Activated naive CD4-positive, alpha-beta T cell (primary cell): ENCODE measurements at places on chromosomes 13 and 19.

- no peak for DNase-seq
Measured at GRCh38 chr19:18292810-18293641, 11.6 kb upstream of the JUND start.

GRCh38 chr19:8663920-8664670 is 33.7 kb downstream of the NFILZ start:
- no peak for DNase-seq

DNA sequence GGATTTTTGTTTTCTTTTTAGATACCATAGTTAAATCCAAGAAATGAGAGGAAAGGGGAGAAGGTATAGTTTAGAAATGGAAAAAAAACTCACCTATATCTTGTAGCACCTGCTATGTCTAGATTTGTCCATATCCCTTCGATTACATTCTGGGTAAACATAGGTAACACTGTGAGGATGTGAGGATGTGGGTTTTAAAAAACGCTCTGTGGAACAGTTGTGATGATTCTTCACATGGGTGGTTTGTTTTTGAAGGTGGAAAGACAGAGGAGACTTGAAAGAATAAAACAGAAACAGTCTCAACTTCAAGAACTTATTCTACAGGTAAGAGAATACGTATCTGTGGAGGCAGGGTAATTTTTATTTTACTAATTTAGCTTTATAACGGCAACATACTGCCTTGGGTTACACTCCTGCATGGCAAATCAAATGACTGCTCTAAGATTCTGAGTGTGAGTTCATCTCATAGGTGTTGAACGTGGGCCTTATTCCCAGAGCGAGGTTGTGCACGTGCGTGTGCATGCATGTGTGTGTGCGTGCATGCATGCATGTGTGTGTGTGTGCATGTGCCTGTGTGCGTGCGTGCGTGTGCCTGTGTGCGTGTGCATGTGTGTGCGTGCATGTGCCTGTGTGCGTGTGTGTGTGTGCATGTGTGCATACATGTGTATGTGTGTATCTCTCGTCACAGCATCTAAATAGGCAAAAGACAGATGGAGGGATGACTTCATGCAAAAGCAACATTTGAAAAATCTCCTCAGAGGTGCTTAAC is 23.5 kb downstream of the ATP4B start:
- no peak for DNase-seq

DNA sequence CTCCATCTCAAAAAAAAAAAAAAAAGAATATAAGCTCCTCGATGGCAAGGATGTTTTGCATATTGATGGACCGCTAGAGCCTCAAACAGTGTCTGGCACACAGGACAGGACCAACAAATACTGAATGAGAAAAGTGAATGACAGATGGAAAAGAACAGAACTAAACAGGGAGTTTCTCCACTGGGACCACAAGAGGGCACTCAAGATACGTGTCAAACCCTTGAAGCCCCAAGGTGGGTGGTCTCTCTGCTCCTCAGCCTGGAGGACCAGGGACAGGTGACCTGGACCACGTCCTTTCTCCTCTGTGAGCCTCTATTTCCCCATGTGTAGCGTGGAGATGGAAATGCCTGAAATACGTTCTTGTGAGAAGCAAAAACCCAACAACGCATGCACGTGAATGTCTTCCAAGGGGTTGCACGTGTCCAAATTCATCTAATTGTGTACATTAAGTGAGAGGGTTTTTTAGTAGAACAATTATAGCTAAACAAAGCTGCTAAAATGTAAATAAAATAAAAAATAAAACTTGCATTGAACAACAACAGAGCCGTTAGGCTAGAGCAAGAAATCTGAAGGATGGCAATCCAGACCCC is 5.7 kb upstream of the CDC42EP5 start:
- no peak for DNase-seq

GRCh38 chr19:29574510-29574909 is 31.6 kb upstream of the POP4 start:
- DNase-seq, result no peak

DNA sequence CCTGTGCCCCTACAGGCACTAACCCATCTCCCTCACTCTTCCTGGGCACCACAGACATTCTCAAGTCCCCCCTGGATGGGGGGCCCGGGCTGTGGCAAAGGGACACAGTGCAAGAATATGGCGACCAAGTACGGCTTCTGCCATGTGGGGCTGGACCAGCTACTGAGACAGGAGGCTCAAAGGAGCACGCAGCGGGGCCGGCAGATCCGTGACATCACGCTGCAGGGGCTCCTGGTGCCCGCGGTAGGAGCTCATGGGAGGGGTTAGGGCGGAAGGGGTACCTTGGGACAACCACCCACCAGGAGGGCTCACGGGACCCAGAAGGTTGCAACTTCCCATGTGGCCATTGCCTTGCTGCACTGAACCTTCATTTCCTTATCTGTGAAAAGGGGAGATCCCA is 3.3 kb upstream of the GTF2F1 start:
- no peak for DNase-seq

GRCh38 chr19:41671486-41671885 is 16.6 kb downstream of the CEACAM7 start:
- no peak for DNase-seq

GRCh38 chr19:51692468-51692867 is 662 bp upstream of the SPACA6 start:
- no peak for DNase-seq

- no peak for DNase-seq
Measured at GRCh38 chr19:16754207-16754806, 34.7 kb downstream of the NWD1 start.

GRCh38 chr13:52751196-52751595 is 11.6 kb upstream of the CNMD start:
- DNase-seq, result no peak

- no peak for DNase-seq
Measured at GRCh38 chr13:46339035-46339666, 47.9 kb downstream of the RUBCNL start.

- DNase-seq, result no peak
Measured at GRCh38 chr13:40211586-40211968, 454.9 kb downstream of the FOXO1 start.
